ENCODE measurements at places on chromosomes 7 and 10. TPM values are rescaled to one million over a fixed set of nuclear protein-coding genes. Genes with fewer than 3 reads are reported as not detected.
A peak's percentile ranks its signal among the peaks of the same experiment; 100 is the strongest.

The CALY gene
- 1.8 TPM for total RNA-seq

GRCh38 chr10:121952226-121952625, 22.8 kb downstream of the NSMCE4A start:
- no peak overlapping the region for H3K4me3 ChIP-seq
- no peaks in the 10 kb centered on the region for H3K27me3 ChIP-seq
- H3K4me1 ChIP-seq: peaks cover 10% of the 10 kb centered on the region
- no peak overlapping the region for H3K27ac ChIP-seq
- H3K36me3 ChIP-seq: peaks cover 4% of the 10 kb centered on the region

The MDH2 gene
- total RNA-seq: 298 TPM

- no peaks in the 10 kb centered on the region for H3K27me3 ChIP-seq
- H3K27ac ChIP-seq: no peak overlapping the region
- no peak overlapping the region for H3K4me3 ChIP-seq
- DNase-seq: no peak
- H3K36me3 ChIP-seq: no peaks in the 10 kb centered on the region
- peaks cover 6% of the 10 kb centered on the region for H3K4me1 ChIP-seq
Measured at GRCh38 chr7:89837515-89837914, 316.8 kb upstream of the STEAP1 start.

- no peak for DNase-seq
- H3K36me3 ChIP-seq: 0 out of 2 replicates have a peak, but pooled peaks cover under 1% of the 10 kb centered on the region
- peaks cover 5% of the 10 kb centered on the region for H3K27me3 ChIP-seq
- H3K27ac ChIP-seq: no peak overlapping the region
- H3K4me3 ChIP-seq: no peak overlapping the region
Measured at GRCh38 chr10:86284355-86285105, 82.1 kb downstream of the GRID1 start.

The ADAM8 gene
- total RNA-seq: 7.2 TPM

The EGR2 gene
- total RNA-seq: 1.6 TPM

- H3K4me3 ChIP-seq: peak overlapping the region; percentile 76
- H3K27me3 ChIP-seq: peaks cover 41% of the 10 kb centered on the region
- peaks cover 3% of the 10 kb centered on the region for H3K4me1 ChIP-seq
- H3K36me3 ChIP-seq: no peaks in the 10 kb centered on the region
- peak; percentile 67 for DNase-seq
Measured at GRCh38 chr7:100632951-100633717, 8.2 kb downstream of the TFR2 start.

- H3K27ac ChIP-seq: no peak overlapping the region
- H3K36me3 ChIP-seq: no peaks in the 10 kb centered on the region
- no peaks in the 10 kb centered on the region for H3K4me1 ChIP-seq
Measured at GRCh38 chr10:114288424-114289095, 49.5 kb downstream of the VWA2 start.

- H3K27ac ChIP-seq: no peak overlapping the region
- H3K4me3 ChIP-seq: no peak overlapping the region
- no peaks in the 10 kb centered on the region for H3K4me1 ChIP-seq
- no peak for DNase-seq
Measured at GRCh38 chr7:97439637-97440214, 292.2 kb upstream of the TAC1 start.

DNA sequence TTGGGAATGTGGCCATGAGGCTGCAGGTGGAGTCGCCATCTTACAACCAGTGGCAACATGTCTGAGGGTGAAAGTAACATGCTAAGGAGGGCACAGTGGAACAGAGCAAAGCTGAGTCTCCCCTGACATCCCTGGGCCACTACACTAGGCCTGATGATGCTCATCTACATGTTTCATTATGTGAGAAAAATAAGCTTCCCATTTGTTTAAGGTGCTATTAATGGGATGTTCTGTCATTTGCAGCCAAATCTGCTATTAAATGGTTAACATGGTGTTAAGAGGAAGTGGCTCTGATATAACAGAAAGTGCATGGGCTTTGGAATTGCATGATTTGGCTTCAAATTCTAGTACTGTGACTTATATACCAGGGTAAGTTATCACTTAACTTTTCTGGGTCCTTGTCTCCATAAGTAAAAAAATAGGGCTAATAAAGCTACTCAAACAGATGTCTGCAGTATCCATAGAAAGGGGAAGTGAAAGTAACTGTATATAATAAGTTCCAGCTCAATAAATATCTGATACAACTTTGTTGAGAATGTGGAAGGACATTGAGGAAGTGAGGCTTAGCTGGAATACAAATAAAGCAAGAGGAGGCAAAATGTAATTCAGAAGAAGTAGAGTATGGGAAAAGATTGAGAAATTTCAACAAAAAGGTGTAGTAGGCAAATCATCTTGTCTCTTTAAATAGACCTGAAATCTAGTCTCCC, 158.9 kb downstream of the RTKN2 start:
- H3K36me3 ChIP-seq: no peaks in the 10 kb centered on the region
- no peaks in the 10 kb centered on the region for H3K27me3 ChIP-seq
- no peak overlapping the region for H3K27ac ChIP-seq
- no peak overlapping the region for H3K4me3 ChIP-seq

The TRPV5 gene
- not detected for total RNA-seq

The TAF5 gene
- total RNA-seq: 14.9 TPM

- peak overlapping the region; percentile 61 for H3K27ac ChIP-seq
- DNase-seq: no peak
- H3K4me1 ChIP-seq: peaks cover 56% of the 10 kb centered on the region
- no peaks in the 10 kb centered on the region for H3K27me3 ChIP-seq
Measured at GRCh38 chr7:47497367-47498096, 84.4 kb downstream of the TNS3 start.

The NXPH1 gene
- 0.27 TPM for total RNA-seq

GRCh38 chr10:111247781-111248389, 171.1 kb downstream of the ADRA2A start:
- no peaks in the 10 kb centered on the region for H3K27me3 ChIP-seq
- no peaks in the 10 kb centered on the region for H3K4me1 ChIP-seq
- no peak overlapping the region for H3K4me3 ChIP-seq

DNA sequence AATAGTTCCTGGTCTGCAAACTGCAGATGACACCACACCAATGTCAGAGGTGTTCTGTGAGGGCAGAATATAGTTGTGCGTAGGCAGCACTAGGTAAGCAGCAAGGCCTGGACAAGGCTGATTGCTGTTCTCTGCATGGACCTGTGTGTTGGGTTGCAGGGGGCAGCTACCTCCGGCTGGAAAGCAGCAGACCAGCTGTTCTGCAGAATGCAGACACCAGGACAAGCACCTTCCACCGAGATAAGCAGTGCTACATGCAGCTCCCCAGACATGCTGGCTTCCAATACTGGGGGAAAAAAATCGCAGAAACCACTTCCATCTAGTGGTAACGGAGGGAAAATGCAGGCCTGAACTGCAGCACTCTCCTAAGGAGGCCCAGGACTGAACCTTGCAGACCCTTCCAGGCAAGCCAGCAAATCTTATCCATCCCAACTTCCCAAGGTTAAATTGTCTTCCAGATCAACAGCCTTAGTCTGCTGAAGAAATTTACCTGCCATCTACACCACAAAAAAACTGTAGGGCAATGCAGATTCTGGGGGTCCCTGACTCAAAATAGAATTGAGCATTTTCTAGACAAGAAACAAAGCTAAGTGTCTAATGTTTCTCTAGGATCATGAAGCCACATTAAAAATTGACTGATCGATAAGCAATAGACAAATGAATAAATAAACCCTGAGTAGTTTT, 50.5 kb upstream of the COBL start:
- peak; percentile 58 for DNase-seq
- H3K4me1 ChIP-seq: peaks cover 25% of the 10 kb centered on the region
- no peaks in the 10 kb centered on the region for H3K27me3 ChIP-seq
- no peak overlapping the region for H3K27ac ChIP-seq
- H3K4me3 ChIP-seq: no peak overlapping the region

GRCh38 chr10:124830445-124830844, 28.8 kb downstream of the ABRAXAS2 start:
- no peak overlapping the region for H3K27ac ChIP-seq
- H3K27me3 ChIP-seq: no peaks in the 10 kb centered on the region
- H3K4me3 ChIP-seq: no peak overlapping the region
- H3K36me3 ChIP-seq: peaks cover 63% of the 10 kb centered on the region
- no peak for DNase-seq

- peaks cover 4% of the 10 kb centered on the region for H3K36me3 ChIP-seq
- H3K4me3 ChIP-seq: no peak overlapping the region
- peaks cover 22% of the 10 kb centered on the region for H3K27me3 ChIP-seq
- no peak for DNase-seq
Measured at GRCh38 chr7:95784796-95785195, 12.4 kb downstream of the DYNC1I1 start.

DNA sequence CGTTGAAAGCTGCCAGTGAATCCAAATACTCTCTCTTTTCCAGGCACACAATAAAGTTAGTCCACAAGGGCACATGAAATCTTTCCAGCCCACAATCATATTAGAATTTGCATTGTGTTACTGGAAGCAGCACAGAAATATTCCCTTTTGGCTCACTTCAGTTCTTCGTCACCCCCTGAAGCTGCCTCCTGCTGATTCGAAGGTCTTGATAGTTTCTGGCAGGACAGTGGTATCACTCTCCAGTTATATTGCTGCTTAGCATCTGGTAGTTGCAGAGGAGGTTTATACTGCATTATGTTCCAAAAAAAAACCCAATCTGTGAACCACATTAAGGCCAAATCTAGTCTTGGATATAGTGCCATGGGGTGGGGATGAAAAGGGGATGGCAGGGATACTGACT, 253.2 kb downstream of the BICC1 start:
- H3K27ac ChIP-seq: no peak overlapping the region
- no peak overlapping the region for H3K4me3 ChIP-seq
- no peaks in the 10 kb centered on the region for H3K27me3 ChIP-seq
- H3K4me1 ChIP-seq: no peaks in the 10 kb centered on the region
- no peaks in the 10 kb centered on the region for H3K36me3 ChIP-seq

- H3K4me3 ChIP-seq: no peak overlapping the region
- H3K36me3 ChIP-seq: no peaks in the 10 kb centered on the region
- H3K27me3 ChIP-seq: no peaks in the 10 kb centered on the region
- H3K27ac ChIP-seq: no peak overlapping the region
Measured at GRCh38 chr10:23035569-23035968, 59.8 kb upstream of the MSRB2 start.

- H3K27me3 ChIP-seq: no peaks in the 10 kb centered on the region
- H3K4me3 ChIP-seq: no peak overlapping the region
- H3K4me1 ChIP-seq: no peaks in the 10 kb centered on the region
- DNase-seq: no peak
- H3K27ac ChIP-seq: no peak overlapping the region
Measured at GRCh38 chr10:49435225-49435624, 39.3 kb upstream of the DRGX start.

DNA sequence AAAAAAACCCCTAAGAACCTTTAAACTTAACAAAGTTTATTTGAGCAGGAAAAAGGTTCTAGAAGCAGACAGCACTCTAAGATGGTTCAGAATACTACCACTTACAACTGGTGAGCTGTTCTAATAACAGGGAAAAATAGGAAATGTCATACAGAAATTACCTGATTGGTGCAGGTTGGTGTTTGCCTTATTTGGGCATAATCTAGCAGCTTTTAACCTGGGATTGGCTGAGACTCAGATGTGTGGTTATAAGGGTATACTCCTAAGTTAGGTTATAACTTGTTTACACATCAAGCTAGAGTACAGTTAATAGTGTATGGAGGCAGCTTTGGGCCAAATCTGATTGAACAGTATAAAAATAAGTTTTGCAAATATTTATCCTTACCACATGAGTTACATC, 59.8 kb downstream of the MAPK8 start:
- no peak overlapping the region for H3K27ac ChIP-seq
- H3K36me3 ChIP-seq: no peaks in the 10 kb centered on the region
- no peak for DNase-seq

DNA sequence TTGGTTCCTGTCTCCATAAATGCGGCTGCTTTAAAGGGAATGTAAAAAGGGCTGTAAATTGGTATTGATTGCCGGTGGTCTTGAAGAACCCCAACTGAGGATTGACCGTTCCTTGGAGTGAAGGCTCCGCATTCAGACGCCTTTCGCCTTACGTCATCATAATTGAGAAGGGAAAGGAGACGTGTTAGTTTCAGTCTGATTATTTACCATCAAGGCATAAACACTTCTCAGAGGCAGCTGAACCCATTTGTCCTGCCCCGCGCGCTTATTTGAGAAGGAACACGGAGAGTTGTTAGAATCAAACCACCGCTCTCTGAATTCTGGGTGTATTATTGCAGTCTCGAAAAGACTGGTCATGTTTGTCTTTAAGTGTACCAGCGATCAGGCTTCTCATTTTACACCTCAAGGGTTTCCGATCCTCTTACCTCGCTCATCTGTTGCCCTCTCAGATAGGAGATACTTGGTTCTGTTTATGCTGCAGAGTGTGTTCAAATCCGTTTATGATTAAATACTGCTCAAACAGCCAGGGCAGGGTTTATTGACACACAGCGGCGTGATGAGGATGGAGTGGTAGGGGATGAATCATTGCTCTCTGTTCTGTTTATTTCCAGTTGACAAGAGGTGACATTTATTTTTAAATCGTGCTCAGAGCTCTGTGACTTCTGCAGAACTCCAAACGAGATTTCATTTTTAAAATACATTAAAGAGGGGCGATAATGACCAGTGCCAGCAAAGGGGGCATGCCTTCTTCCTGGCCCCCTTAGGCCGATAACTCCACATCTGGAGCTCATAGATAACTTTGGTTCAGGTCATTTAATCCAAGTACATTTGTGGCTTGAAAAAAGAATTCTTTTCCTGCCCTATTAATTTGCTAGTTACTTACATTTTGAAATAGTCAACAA, 30.4 kb downstream of the FOXK1 start:
- peaks cover 24% of the 10 kb centered on the region for H3K36me3 ChIP-seq
- no peak overlapping the region for H3K4me3 ChIP-seq
- DNase-seq: no peak
- no peak overlapping the region for H3K27ac ChIP-seq
- peaks cover 25% of the 10 kb centered on the region for H3K4me1 ChIP-seq
- H3K27me3 ChIP-seq: peaks cover 91% of the 10 kb centered on the region

- no peak for DNase-seq
- peaks cover 22% of the 10 kb centered on the region for H3K4me1 ChIP-seq
- H3K36me3 ChIP-seq: no peaks in the 10 kb centered on the region
- no peaks in the 10 kb centered on the region for H3K27me3 ChIP-seq
- no peak overlapping the region for H3K4me3 ChIP-seq
- no peak overlapping the region for H3K27ac ChIP-seq
Measured at GRCh38 chr7:24323961-24324480, 40.0 kb downstream of the NPY start.

DNA sequence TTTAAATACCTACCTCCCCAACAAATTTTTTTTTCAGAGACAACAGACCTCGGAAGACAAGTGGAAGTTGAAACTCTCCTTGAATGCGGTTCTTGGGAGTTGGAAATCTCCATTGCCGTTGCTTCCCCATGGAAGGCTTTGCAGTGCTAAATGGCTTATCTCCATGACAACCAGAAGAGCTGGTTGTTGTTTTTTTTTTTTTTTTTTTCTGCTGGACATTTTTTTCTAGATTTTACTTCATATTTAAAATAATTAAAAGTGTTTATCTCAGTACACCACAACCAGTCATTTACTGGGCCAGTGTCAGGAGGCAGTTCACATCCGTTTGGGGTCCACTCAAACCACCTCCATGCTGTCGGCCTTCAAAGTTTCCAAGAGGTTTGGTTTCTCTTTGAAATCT, 348.5 kb upstream of the PRKCQ start:
- H3K27me3 ChIP-seq: no peaks in the 10 kb centered on the region
- H3K4me3 ChIP-seq: no peak overlapping the region
- H3K36me3 ChIP-seq: no peaks in the 10 kb centered on the region
- H3K4me1 ChIP-seq: peaks cover 19% of the 10 kb centered on the region
- DNase-seq: no peak

The DENND2A gene
- total RNA-seq: 10.0 TPM
